ENCODE measurements at places on chromosomes 7 and 10. TPM values are rescaled to one million over a fixed set of nuclear protein-coding genes. Genes with fewer than 3 reads are reported as not detected.

- DNase-seq, result no peak
- no peak overlapping the region for H3K4me3 ChIP-seq
- no peaks in the 10 kb centered on the region for H3K27me3 ChIP-seq
- H3K36me3 ChIP-seq, result no peaks in the 10 kb centered on the region
- no peaks in the 10 kb centered on the region for H3K4me1 ChIP-seq
Observed at GRCh38 chr10:67098461-67098860, 172.6 kb downstream of the LRRTM3 start.

GRCh38 chr10:121830101-121830500 is 97.7 kb downstream of the ATE1 start:
- H3K36me3 ChIP-seq, result peaks cover 38% of the 10 kb centered on the region
- no peak overlapping the region for H3K27ac ChIP-seq
- DNase-seq, result no peak
- no peak overlapping the region for H3K4me3 ChIP-seq

DNA sequence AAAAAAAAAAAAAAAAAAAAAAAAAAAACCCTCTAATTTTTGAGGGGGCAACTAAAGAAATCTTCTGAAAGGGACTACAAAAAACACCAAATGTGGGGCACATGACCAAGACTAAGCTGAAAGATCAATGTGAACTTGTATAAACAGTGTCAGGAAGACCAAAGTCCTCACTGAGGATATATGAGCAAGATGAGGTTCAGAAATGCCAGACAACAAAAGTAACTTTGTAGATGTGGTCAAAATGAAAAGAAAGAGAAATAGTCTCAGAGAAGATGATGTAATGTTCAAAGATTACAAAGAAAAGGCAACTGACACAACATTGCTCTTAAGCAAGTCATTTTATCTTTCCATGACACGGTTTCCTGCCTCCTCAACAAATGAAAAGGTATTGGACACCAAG is 48.7 kb upstream of the PTPRZ1 start:
- no peak for DNase-seq
- no peak overlapping the region for H3K27ac ChIP-seq
- no peaks in the 10 kb centered on the region for H3K36me3 ChIP-seq

DNA sequence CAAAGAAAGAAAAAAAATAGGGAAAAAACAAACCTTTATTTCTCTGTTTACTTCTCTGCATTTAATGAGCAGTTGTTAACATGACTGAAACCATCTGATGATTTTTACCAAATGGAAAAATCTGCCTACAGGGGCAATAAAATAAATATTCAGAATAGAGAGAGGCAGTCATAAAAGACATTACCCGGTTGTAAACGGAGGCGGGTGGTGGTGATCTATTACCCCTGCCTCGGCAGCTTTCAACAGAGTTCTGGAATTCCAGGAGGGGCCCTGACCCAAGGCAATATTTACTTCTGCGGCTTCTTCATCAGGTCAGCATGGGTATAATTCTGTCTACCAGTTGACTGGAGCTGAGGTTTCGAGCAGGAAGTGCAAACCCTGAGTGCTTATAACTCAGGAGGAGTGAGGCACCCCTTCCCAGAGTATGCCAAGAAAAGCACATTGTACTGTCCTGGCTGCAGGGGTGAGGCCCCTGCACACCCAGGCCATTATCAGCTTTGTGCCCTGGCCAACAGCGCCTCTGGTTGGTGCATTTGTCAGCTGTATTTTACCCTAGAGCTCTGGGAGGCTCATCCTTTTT is 8.2 kb upstream of the CXCL12 start:
- peaks cover 9% of the 10 kb centered on the region for H3K27me3 ChIP-seq
- no peaks in the 10 kb centered on the region for H3K4me1 ChIP-seq
- no peaks in the 10 kb centered on the region for H3K36me3 ChIP-seq
- no peak for DNase-seq
- H3K27ac ChIP-seq, result no peak overlapping the region
- H3K4me3 ChIP-seq, result no peak overlapping the region

- H3K27me3 ChIP-seq, result peaks cover 2% of the 10 kb centered on the region
- H3K36me3 ChIP-seq, result no peaks in the 10 kb centered on the region
- no peak overlapping the region for H3K27ac ChIP-seq
- H3K4me3 ChIP-seq, result no peak overlapping the region
Observed at GRCh38 chr10:2543142-2543886, 524.0 kb upstream of the PFKP start.

- no peak for DNase-seq
- H3K4me3 ChIP-seq, result no peak overlapping the region
- H3K27ac ChIP-seq, result no peak overlapping the region
- H3K27me3 ChIP-seq, result peaks cover 4% of the 10 kb centered on the region
Observed at GRCh38 chr7:16587790-16588189, 57.8 kb downstream of the ANKMY2 start.

DNA sequence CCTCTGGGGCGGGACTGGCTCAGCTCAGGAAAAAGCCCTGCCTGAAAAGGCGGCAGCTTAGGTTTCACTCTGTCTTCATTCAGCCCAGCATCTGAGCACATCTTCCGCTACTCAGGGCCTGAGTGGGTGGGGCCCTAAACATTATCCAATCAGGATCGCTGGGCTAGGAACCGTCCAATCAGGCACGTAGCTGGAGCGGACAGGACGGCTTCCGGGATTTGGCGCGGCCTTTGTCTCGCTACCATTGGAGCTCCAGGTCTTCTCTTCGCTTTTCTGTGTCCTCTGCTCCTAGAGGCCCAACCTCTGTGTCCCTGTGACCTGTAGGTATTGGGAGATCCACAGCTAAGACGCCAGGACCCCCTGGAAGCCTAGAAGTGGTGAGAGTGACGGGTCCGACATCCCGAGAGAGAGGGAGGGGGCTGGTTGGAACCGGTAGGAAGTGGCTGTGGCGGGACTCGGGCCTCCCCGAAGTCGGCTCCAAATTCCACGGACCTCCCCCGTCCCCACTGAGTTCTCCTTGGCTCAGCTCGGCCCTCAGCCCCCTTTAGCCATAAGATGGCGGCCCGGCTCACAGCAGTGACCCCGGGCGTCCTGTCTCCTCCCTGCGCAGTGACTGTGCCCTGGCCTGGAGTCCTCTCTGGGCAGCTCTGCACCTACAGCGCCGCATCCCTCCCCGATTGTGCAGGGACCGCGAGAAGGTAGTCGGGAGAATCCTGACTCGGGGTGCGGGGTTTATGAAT is 99.1 kb downstream of the ZNF680 start:
- H3K27ac ChIP-seq, result no peak overlapping the region
- no peaks in the 10 kb centered on the region for H3K4me1 ChIP-seq
- no peaks in the 10 kb centered on the region for H3K36me3 ChIP-seq
- no peak overlapping the region for H3K4me3 ChIP-seq
- DNase-seq, result peak; percentile 12
- H3K27me3 ChIP-seq, result no peaks in the 10 kb centered on the region

GRCh38 chr10:121772406-121772805 is 155.4 kb downstream of the ATE1 start:
- no peak overlapping the region for H3K4me3 ChIP-seq

DNA sequence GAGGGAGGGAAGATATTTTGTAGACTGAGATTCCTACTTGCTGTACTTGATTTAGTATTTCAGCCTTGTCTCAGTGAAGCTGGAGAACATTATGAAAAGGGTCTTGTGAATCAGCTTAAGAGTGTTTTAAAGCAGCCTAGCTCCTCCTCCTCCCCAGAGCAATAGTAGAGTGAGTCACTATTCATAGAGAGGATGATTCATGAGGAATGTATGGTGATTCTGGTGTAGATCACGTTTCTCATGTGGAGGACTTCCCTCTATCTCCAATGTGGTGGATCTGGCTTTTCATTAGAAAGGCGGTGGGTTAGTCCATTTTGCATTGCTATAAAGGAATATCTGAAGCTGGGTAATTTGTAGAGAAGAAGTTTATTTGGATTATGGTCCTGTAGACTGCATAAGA is 340.1 kb upstream of the CHRM2 start:
- H3K36me3 ChIP-seq, result no peaks in the 10 kb centered on the region
- H3K4me1 ChIP-seq, result no peaks in the 10 kb centered on the region
- no peak overlapping the region for H3K4me3 ChIP-seq

GRCh38 chr7:137951700-137952425 is 50.0 kb downstream of the CREB3L2 start:
- H3K36me3 ChIP-seq, result peaks cover 4% of the 10 kb centered on the region
- peaks cover 9% of the 10 kb centered on the region for H3K4me1 ChIP-seq
- H3K4me3 ChIP-seq, result no peak overlapping the region
- no peaks in the 10 kb centered on the region for H3K27me3 ChIP-seq
- no peak overlapping the region for H3K27ac ChIP-seq

- H3K4me1 ChIP-seq, result no peaks in the 10 kb centered on the region
- H3K27ac ChIP-seq, result no peak overlapping the region
- no peak for DNase-seq
- H3K4me3 ChIP-seq, result no peak overlapping the region
Observed at GRCh38 chr7:86012971-86013370, 630.7 kb upstream of the GRM3 start.

DNA sequence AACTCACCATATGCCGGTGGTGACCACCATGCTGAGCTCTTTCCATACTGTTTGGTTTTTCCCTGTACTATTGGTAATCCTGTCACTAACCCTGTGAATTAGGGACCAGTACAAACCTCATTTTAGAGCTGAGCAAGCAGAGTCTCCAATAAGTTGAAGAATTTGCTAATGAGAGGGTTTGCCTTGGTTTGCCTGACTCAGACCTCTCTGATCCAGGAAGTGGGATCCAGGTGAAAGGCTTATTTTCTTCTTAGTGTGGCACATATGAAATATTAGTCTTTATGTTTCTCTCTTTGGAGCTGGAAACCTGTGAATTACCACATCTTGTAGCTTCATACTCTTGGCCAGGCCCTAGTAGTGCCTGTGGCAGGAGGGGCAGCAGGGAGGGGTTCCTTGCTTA is 114.1 kb upstream of the IGFBP3 start:
- H3K27me3 ChIP-seq, result no peaks in the 10 kb centered on the region
- H3K27ac ChIP-seq, result no peak overlapping the region
- H3K4me3 ChIP-seq, result no peak overlapping the region
- no peak for DNase-seq

- no peak overlapping the region for H3K27ac ChIP-seq
- no peaks in the 10 kb centered on the region for H3K36me3 ChIP-seq
- no peak overlapping the region for H3K4me3 ChIP-seq
- no peak for DNase-seq
- H3K27me3 ChIP-seq, result peaks cover 2% of the 10 kb centered on the region
Observed at GRCh38 chr10:61016630-61017029, 72.6 kb upstream of the RHOBTB1 start.

DNA sequence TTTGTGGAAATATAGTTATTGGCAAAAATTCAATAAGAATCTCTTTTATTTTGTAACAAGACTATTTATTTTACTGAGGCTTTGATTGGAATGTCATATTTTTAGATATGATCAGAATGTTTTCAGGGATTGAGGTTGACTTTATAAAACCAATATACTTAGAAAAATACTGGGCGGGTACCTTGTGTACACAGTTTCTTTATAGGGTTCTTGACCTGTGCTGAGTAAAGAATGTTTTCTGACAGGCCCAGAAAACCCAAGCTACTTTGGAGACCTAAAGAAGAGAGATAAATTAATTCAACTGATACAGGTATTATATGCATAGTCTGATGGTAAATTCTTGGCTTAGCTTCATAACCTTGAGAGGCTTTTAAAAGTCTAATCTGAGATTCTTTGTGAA is 23.9 kb upstream of the SPAM1 start:
- no peaks in the 10 kb centered on the region for H3K27me3 ChIP-seq
- H3K4me3 ChIP-seq, result no peak overlapping the region
- H3K36me3 ChIP-seq, result no peaks in the 10 kb centered on the region

DNA sequence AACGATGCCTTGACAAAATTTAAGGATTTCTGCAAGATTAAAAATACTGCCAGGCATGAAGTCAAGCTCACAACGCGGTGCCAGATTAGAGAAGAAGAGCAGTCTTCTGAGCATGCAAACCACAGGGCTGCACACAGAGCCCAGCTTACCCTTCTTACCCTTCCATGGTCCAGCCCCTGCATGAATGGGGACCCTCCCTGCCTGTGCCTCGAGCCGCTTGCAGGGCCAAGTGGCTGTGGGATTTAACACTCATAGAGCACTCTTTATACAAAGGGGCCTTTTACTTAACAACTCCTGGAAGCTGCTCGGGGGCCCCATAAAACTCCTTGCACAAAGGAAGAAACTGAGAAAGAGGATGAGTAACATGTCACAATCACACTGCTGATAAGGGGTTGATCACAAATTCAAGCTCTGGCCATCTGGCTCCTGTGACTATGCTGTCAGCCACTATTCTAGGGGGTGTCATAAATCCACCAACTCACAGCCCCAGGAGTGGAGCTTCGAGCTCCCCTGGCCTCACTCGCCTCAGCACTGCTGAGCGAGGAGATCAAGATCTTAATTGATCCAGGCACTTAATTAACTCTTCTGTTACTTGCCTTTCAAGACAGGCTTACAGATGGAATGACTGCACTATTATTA is 514.8 kb downstream of the TNS3 start:
- no peaks in the 10 kb centered on the region for H3K4me1 ChIP-seq
- DNase-seq, result no peak
- peaks cover 2% of the 10 kb centered on the region for H3K27me3 ChIP-seq
- no peak overlapping the region for H3K27ac ChIP-seq

GRCh38 chr7:117098457-117098856 is 145.2 kb downstream of the ST7 start:
- H3K36me3 ChIP-seq, result no peaks in the 10 kb centered on the region
- no peak overlapping the region for H3K27ac ChIP-seq
- H3K27me3 ChIP-seq, result peaks cover 2% of the 10 kb centered on the region
- DNase-seq, result no peak

GRCh38 chr10:61992059-61992460 is 90.6 kb downstream of the ARID5B start:
- no peak for DNase-seq
- peak overlapping the region; percentile 49 for H3K4me3 ChIP-seq
- H3K4me1 ChIP-seq, result peaks cover 74% of the 10 kb centered on the region
- H3K36me3 ChIP-seq, result peaks cover 56% of the 10 kb centered on the region
- H3K27ac ChIP-seq, result peak overlapping the region; percentile 95

Gene CHN2
- 1.8 TPM for total RNA-seq

Gene DNAJC1
- 23.7 TPM for total RNA-seq

Gene EFCAB10
- total RNA-seq, result not detected

Gene USP54
- total RNA-seq, result 4.6 TPM

Gene NRG3
- total RNA-seq, result not detected

Gene SPDYE2
- total RNA-seq, result not detected

Gene TFPI2
- not detected for total RNA-seq

Gene KLF6
- 120 TPM for total RNA-seq

Gene ASIC3
- 5.8 TPM for total RNA-seq

Gene TMEM26
- total RNA-seq, result not detected

Gene NPFFR1
- total RNA-seq, result not detected

Gene CH25H
- not detected for total RNA-seq

Gene BICC1
- not detected for total RNA-seq

Gene HMX2
- 0.43 TPM for total RNA-seq

Gene EEF1AKMT2
- total RNA-seq, result 24.2 TPM

Gene CPA2
- not detected for total RNA-seq

Gene LGI1
- total RNA-seq, result not detected

Gene ADAMTS14
- total RNA-seq, result 0.16 TPM

Gene CTAGE8
- total RNA-seq, result 0.85 TPM

All from activated CD8-positive, alpha-beta T cell treated with anti-CD3 and anti-CD28 coated beads for 36 hours (primary cell).